Mammary epithelial cell (primary cell): ENCODE measurements at places on chromosomes 3 and 15.

- no peak for DNase-seq
Measured at GRCh38 chr15:30917013-30917412, 13.3 kb downstream of the FAN1 start.

- no peak for DNase-seq
Measured at GRCh38 chr15:65626856-65627255, 5.1 kb downstream of the SLC24A1 start.

- no peak for DNase-seq
Measured at GRCh38 chr15:77195586-77195985, 124.7 kb upstream of the TSPAN3 start.

GRCh38 chr3:70981231-70981880 is 602.2 kb downstream of the FOXP1 start:
- no peak for DNase-seq

GRCh38 chr3:65851827-65852226 is 186.9 kb downstream of the MAGI1 start:
- DNase-seq, result no peak

GRCh38 chr15:68352401-68353062 is 75.0 kb downstream of the FEM1B start:
- DNase-seq, result peak; percentile 91

DNA sequence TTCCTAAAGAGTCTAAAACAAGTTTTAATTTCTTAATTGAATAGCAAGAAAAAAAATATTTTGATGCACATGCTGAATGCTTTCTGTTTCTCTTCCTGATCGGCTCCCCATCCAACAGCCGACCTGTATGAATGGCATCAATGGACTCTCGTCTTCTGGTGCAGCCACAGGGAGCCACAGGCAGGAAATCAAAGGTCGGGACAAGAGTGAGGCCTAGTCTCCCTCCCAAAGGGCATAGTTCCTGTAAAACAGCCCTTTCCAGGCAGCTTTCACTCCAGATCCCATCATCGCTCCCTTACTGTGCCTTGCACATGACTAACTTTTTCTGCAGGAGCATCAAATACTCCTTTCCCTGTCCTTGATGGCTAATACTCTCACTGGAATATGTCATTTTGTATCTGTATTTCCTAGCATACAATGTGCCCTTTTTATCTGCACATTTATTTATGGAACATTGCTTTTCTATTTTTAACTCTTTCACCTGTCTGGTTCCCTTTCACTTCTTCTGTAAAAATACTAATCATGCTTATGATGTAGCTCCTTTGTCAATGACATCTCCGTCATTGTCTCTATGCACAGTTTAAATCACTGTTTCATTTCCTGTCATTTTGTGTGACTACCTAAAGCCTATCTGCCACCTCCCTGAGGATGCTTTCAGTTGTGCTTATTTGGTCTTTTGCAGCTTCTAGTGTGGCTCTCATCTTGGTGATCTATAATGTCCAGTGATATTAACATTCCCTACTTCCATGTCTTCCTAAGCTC is 326.2 kb downstream of the CTNNB1 start:
- no peak for DNase-seq

DNA sequence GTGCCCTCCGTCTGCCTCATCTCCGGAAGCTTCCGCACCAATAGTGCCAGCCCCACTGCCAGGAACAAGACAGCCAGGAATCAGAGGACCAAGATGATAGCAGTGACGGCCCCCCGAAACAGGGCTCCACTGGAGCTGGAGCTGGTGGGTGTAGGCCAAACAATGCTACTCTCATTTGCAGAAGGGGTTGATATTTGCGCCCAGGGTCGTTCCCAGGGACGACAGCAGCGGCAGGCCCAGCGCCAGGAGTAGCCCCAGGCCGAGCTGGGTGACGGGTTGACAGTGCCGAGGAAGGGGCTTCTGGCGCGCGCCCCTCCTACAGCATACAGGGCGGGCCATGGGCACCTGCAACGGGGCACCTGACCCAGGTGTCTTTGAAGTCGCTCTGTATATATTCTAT is 301.4 kb downstream of the CNTN6 start:
- no peak for DNase-seq

DNA sequence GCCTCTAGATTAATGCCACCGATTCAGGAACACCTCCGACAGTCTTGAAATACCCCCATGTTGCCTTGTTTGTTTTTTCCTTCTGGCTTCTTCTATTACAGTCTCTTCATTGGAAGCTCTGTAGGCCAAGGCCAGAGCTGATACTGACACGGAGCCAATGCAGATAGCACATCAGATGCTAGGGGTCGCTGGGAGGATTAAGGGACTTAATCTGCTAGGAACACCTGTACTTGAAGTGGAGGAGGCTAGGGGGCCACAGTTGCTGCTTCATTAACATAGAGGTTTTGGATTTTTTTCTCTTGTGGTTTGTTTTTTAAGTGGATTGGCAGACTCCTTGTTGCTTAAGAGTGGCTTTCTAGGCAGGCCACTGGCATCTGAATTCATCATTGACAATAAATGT is 49.6 kb downstream of the PARP14 start:
- no peak for DNase-seq

DNA sequence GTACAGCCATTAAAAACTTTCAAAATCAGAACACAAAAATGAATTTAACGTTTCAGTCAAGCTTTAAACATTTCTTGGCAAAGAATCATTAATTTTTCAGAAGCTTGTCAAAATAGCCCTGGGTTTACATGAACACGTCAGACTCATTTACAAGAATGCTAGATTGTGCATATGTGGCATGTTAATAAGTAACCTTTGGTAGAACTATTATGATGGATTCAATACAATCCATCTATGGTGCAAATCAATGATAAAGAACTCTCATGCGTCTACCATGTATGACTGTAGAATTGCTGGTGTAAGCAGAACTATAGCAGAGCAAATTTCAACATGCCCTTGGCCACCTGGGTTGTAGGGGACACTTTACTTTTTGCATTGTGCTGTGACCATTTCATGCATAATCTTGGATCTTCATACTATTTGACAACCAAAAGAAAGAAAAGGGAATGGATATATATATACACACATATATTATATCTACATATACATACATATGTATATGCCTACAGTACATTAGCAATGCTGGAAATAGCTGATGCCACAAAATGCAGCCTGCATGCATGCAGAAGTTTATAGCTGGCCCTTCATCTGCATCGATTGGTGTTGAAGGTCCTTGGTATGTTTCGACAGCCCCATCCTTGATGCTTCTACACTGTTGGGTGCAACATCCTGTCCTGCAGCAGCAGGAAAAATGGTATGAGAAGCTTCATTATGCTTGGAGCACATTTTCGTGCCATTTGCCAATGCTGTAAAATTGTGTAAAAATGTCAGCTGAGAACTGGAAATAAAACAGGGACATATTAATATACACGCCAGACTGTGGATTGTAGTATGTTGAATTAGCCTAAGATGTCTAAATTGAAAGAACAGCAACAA is 189.0 kb downstream of the MBNL1 start:
- no peak for DNase-seq

DNA sequence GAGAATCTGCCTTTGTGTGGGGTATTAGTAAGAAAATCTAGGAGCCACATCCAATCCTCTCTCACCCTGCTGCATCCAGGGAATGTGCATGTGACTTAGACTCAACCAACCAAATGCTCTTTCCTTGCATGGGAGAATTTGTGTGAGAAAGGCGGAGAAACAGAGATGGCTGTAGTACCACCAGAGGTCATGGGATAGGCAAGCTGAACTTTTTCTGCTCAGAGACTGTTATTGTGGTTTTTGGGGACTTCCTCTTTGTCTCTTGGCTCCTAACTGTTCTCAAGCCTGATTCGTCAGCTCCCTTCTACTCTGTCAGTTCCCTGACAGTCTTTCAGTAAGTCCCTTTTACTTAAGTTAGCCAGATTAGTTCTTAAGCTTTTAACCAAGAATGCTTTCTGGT is 2.6 kb upstream of the ZSCAN2 start:
- DNase-seq, result no peak

DNA sequence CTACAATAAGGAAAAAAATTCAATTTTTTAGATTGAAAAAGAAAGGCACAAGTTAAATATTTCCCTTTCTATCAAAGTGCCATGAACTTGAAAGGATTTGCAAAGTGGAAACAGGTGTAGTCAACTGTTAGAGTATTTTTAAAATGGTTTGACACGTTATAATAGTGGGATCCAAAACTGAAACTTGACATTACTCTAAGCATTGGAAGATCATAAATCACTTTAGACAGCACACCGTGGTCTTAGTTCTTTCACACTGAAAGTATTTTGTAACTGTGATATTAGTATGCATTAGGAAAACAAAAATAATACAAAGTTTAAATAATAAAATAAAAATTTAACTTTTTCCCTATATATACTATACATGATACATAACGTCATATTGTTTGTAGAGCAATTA is 933.1 kb downstream of the EPHA3 start:
- no peak for DNase-seq

DNA sequence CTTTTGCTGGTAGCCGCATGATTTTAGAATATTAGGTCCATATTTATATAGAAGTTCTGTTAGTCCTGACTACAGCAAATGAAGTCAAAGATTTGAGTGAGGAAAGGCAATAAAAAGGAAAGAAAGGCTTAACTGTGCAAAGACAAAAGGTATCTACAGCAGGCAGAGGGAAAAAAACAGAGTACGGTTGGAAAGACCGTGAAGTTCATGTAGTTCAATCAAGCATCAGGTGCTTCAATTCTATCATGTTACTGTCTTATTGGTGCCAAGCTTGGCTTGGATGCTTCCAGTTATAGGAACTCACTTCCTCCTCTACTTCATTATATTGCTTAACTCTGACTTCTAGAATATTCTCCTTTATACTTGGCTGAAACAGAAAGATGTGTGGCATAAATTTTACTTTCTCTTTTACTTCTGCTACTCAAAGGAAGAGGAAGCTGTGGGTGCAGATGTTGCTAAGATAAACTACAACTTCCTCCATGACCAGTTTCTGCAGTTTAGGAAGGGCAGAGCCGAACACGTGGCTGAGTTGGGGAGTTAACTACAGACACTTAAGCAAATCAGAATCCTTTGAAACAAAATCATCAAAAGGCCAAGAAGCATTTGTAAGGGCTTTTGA is 72.6 kb upstream of the ZBED2 start:
- DNase-seq, result peak; percentile 23

DNA sequence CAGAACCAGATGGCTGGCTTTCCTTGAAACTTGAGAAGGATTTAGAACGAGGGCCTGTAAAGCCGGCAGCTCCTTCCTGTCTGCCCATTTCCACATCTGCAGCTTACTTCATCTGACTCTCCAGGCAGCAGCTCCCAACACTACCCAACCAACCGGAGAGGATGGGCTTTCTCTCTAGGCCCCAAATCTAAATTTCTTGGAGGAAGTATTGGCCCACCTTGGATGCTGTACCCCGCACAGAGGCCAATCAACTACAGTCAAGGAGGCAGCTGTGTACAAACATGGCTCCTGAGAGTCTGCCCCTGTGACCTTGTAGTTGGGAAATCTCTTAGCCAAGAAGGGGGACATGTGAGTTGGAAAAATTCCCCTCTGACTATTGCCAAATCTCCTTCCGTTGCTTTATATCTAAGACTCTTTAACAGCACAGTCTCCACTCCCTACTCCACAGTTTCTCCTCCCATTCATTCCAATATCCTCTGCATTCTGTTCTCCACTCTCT is 8.0 kb upstream of the ACAP2 start:
- DNase-seq, result no peak
